ENCODE measurements at places on chromosomes 5 and 9.
A peak's percentile ranks its signal among the peaks of the same experiment; 100 is the strongest.

- DNase-seq, result no peak
Measured at GRCh38 chr9:71209890-71210289, 88.5 kb upstream of the TRPM3 start.

GRCh38 chr9:135307300-135307699, 172.3 kb upstream of the PPP1R26 start:
- DNase-seq, result no peak

DNA sequence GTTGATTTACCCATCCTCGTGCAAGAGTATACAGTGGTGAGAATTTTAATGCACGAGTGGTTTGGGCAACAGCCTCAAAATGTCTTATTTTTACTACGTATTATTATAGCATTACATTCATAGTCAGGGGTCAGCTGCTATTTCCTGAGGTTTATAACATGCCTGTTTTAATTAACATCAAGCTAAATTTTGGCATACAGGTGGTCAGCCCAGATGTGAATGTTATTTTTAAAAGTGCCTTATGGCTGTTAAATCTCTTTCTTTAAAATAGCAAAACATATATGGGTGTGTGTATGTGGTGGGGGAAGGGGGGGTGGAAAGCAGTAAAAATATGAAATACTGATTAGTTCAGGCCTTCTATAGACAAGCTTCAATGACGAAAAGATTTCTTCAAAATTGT, 424.5 kb upstream of the CLINT1 start:
- no peak for DNase-seq

DNA sequence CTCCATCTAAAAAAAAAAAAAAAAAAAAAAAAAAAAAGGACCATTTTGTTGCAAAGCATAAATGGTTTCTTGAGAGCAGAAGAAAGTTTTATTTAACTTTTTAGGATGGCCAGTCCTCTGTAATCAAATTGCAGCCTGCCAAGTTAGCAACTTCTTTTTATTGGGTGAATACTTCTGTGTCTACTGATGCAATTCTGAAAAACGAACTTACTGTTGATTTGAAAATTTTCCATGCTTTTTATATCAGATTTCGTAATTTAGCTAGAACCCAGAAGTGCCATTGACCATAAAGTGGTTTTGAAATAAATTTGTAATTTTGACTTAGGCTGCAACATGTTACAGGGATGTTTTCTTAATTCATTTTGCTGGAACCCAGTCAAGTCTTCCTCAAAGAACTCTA, 269.1 kb upstream of the ACTBL2 start:
- no peak for DNase-seq

DNA sequence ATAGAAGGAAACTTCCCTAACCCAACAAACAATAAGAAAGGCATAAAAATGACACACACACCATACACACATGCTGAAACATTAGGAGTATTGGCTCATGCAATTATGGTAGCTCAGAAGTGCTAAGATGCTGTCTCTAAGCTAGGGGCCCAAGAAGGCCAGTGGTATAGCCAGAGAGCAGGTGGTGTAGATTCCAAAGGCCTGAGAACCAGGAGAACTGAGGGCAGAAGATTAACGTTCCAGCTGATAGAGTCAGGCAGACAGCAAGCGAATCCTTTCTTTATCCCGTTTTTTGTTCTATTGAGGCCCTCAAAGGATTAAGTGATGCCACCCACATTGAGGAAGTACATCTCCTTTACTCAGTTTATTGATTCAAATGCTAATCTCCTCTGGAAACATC, 262.9 kb downstream of the EPB41L4A start:
- DNase-seq, result no peak

- no peak for DNase-seq
Measured at GRCh38 chr5:143705381-143705780, 106.6 kb upstream of the HMHB1 start.

DNA sequence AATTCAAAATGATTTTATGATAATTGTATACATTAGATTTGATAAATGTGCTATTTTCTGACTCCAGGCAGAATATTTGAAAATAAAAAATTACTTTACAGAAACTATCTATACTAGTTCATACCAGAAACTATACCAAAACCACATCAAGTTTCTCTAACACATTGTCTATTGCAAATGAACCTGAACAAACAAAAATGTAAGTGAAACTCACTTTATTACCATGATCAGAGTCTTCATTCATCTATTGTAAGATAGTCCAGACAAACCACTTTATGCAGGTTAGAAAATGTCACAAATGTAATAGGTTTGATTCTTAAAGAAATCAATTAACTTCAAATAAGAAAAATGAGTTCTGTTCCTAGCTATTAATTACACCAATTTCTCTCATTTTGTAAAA, 99.4 kb downstream of the OXCT1 start:
- no peak for DNase-seq

DNA sequence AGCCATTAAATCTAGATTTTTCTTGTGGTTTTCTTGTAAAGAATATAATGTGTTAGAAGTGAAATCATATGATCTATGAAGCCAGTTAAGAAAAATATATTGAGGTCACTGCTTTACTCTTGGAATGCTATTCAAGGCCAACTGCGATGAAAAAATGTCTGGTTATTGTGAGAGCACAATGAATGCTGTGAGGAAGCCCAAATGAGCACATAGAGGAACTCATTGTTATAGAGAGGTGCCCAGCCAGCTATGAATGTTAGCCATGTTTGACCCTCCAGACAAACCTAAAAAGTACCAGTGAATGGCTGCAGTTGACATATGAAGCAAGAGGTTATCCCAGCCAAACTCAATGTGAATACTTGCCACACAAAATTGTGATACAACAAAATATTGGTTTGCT, 359.8 kb upstream of the FAM174A start:
- no peak for DNase-seq

DNA sequence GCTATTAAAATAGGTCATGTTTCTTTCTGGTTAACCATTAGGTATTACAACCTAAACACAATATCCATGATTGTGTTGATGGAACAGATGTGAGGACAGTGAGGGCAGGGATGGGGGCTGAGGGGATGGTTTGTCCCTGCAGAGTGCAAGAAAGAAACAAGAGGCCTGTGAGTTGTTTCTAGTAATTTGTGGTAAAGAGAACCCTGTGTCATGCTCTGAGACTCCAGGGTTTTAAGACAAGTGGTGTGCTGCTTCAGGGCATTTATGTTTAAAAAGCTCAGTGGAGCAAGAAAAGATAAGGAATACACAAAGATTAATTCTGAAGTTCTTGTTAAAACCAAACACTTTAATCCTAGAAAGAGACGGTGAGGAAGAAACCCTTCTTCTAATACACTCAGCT, 656.5 kb downstream of the TLE1 start:
- DNase-seq, result no peak

DNA sequence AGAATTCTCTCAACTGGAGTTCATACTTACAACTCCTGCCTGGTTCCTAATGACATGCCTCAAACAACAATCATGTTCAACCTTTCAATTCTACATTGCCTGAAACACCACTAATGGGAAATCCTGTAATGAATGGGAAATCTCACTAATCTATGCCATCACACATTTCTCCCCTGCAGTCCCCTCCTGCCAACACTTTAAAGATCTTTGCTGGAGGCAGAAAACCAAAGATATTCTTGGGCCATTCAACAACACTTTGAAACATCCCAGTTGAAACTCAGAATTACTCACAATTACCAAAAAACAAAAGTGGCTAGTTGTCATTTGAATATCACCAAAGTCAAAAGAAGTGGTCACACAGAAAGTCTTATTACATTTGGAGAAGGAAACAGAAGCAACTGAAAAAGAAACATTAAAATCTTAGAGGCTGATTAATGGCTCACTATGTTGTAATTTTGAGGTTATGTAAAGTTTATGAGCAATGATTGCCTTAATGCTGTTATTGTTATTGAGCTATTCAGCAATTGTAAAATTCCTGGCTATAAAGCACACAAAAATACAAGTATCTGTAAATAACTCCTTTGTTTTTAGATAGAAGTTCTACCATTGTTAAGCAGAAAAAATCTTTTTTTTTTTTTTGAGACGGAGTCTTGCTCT, 313.4 kb upstream of the SLC30A5 start:
- no peak for DNase-seq

DNA sequence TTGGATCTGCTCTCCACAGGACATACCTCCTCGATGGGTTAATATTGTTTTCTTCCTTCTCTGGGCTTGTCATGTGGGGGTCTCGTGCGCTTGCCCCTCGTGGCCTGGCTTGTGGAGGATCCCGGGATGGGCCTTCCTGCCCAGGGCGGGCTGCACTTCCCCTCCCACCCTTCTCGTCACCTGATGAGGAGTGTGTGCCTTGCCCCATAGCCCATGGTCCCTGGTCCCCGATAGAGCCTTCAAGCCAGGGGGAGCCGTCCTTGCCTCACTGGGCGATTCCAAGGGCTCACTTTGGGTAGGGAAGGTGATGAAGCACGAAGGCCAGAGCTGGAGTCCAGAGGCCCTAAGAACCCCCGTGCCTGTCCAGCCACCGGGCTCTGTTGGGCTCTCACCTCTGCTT, 28.7 kb downstream of the DYNC2I2 start:
- DNase-seq, result peak; percentile 56

DNA sequence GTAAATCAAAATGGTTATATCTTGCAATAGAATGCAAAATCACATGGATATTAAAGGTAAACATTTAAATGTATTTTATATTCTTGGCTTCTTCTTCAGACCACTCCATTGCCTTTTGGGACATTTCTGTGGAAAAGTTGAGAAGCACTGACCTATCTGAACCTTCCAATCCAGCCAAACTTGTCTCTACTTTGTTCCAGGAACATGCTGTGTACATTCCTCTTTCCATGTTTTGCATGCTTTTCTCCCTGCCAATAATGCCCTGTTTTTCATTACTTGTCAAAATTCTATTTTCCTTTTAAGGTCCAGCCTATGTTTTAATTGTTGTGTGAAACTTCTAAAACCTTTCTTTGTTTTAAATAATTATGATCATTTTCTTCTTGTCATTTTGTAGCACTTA, 28.3 kb downstream of the JAK2 start:
- DNase-seq, result no peak

DNA sequence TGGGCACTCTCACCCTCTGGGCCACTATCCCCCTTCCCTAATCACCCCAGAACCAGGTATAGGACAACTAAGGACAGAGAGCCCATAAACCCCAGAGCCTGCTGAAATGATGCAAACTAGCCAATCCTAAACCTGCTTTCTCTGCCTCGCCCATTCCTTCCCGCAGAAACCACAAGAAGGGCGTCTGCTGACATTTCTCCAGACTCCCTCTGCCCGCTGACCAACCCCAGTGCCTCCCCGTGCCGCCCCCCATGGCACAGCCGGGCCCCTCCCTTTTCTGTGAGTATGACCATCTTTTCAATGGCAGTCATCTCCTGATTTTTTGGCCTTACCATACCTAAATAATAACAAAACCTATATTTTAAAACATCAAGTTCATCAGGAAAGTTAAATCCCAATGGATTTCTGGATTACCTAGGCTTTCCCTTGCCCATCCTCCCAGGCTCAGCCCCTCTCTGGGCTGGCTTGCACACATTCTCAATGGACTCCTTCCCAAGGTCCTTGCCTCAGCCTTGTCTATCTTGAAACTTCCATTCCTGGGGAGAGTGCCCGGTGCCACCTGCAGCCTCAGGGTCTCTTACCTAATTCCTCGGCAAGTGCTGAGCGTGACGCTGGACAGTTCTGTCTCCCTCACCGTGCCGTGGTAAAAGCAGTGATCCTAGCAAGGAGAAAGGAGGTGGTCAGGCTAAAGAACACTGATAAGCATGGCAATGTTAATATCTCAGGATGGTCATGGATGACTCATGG, 45.2 kb downstream of the ADAM19 start:
- no peak for DNase-seq

DNA sequence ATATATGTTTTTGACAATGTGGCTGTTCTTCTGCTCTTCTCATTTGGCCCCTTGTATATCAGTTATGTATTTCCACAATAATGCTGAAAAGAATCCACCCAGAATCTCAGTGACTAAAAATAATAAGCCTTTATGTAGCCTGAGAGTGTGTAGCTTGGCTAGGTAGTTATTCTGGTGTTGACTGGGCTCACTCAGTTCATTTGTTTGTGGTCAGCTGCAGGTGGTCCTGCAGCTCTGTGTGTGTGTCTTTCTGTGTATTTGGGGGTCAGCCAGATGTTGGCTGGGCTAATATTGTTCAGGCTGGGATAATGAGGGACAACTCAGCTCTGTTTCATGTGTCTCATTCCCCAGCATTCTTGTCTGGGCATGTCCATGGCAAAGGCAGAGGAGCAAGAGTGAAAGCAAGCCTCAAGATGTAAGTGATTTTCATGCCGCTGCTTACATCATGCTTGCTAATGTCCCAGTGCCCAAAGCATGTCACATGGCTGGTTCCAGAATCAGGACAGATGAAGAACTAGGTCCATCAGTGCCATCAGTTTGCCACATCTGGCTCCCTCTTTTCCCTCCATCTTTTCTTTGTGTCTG, 162.8 kb downstream of the KCTD16 start:
- DNase-seq, result no peak

GRCh38 chr5:56557198-56557597, 258.2 kb upstream of the MAP3K1 start:
- DNase-seq, result no peak

GRCh38 chr9:3804103-3804502, 278.3 kb upstream of the RFX3 start:
- DNase-seq, result no peak

- DNase-seq, result no peak
Measured at GRCh38 chr5:120988491-120988890, 524.4 kb downstream of the PRR16 start.
